ENCODE measurements at places on chromosomes 1 and 21.

- DNase-seq, result no peak
These were observed 97.5 kb downstream of the DMRTB1 start for GRCh38 chr1:53556657-53557227.

DNA sequence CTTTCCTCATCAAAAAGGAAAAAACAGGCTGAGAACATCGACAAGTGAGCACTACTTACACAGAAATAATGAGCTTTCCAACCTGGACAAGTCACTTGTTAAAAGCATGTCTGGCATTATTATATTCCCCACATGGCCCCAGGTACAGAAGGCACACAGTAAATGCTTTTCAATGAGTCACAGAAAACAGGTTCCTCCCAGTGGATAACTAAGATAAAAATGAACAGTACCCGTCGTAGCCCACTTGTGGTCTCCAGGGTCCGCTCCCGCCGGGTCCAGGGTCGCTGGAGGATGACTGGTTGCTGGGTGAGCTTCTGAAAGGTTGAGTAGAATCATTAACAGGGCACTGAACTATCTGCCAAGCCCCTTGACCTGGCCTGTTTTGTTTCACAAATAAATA, 186.6 kb downstream of the SIPA1L2 start:
- DNase-seq, result no peak

DNA sequence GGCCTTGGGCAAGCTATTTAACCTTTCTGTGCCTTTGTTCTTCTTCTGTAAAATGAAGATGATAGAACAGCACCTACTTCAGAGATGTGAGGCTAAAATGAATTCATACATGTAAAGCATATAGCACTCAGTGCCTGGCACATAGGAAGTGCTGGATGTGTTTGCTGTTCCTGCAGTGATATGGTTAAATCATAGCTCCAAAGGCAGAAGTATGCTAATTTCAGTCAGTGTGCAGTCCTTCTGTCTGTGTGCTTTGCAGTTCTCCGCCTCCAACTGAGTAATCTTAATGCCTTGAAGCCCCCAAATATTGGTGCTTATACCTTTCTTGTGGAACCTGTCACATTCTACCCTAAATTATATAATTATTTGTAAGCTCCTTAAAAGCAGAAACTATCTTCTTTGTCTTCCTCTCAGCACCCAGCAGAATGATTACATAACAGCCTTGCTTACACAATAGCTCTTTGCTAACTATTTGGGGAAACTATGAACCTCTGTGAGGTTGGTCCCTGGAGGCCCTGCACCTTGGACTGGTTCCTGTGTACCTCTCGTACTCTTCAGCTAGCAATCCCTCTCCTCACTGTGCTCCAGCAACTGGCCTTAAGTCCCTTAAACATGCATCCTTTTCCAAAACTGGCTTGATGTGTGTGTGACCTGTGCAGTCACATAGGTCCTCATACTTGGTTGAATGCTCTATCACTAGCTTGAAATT, 57.0 kb upstream of the CACYBP start:
- DNase-seq, result no peak

- no peak for DNase-seq
These were observed 98.5 kb downstream of the ATF6 start for GRCh38 chr1:161864577-161864976.

DNA sequence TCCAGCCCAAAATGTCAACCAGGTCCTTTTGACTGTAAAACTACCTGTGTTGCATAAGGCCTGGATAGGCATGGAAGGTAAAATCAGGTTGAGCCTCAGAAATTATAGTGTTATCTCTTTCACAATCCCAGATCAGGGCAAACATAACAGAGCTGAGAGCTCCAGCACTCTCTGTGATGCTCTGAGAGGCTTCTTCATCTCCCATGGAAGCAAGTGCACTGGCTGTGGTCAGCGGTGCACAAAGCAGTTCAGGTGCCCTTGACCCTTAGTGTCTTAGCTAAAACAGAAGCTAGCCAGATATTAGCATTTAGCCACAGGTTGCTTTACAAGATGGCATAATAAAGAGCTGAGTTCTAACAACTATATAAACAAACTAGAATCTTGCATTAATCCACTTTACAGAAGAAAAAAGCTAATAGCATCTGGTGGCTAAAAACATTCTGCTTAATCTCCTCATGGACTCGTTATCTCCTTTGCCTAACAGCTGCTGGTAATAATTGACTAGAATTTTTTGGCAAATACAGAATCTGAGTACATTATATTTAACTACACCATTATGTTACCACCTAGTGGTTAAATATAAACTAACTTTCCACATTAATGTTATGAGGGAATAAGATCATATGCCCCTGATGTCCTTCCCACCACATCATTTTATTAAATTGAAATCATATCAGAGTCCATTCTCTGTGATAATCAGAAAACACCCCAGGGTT, 25.6 kb upstream of the POGK start:
- DNase-seq, result no peak

DNA sequence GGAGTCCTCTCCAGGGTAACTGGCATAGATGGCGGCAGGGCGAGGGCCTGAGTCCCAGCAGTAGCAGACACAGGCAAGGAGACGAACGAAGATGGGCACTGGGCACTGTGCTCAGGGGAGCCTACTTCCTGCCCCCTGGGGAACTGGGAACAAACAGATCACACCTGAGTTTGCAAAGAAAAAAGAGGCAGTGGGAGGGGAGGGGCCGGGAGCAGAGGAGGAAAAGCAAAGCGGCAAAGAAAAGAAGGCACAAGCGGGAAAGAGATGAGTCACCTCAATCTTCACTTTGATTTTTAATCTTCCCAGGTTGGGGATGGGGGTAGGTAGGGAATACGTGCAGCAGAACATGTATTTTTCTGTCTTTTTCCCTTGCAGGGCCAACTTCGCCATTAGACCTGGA, 44.0 kb downstream of the ZSCAN20 start:
- no peak for DNase-seq

DNA sequence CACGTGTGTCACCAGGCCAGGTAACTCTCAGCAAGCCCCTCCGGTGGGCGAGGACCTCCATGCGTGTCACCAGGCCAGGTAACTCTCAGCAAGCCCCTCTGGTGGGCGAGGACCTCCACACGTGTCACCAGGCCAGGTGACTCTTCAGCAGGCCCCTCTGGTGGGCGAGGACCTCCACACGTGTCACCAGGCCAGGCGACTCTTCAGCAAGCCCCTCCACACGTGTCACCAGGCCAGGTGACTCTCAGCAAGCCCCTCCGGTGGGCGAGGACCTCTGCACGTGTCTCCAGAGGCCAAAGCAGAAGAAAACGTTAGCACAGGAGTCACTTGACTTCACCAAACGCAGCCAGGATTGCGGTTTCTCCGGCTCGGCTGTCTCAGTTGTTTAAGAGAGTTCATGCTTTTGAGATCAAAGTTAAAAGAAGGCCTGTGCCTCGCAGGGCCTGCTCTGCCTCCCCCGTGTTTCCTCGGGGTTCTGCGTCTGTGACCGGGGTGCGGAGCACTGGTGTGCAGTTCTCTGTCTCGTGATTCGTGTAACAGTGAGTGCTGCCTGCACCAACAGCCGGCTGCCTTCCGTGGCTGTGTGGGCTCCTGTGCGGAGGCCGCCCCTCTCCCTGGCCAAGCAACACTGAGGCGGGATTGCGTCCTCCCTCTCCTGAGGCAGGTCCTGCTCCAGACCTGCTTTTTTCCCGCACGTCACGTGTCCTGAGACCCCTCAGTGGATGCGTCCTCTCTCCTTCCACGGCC, 56.6 kb downstream of the PRKCZ start:
- DNase-seq, result no peak

GRCh38 chr1:244326757-244327156, 125.0 kb downstream of the ADSS2 start:
- DNase-seq, result no peak

- DNase-seq, result no peak
These were observed at the start of gene CYP4A22 for GRCh38 chr1:47137198-47137597. Gene CYP4A22, plus strand, starts transcription at chr1:47137441. Its CDS starts 45 bp downstream, at chr1:47137486.

DNA sequence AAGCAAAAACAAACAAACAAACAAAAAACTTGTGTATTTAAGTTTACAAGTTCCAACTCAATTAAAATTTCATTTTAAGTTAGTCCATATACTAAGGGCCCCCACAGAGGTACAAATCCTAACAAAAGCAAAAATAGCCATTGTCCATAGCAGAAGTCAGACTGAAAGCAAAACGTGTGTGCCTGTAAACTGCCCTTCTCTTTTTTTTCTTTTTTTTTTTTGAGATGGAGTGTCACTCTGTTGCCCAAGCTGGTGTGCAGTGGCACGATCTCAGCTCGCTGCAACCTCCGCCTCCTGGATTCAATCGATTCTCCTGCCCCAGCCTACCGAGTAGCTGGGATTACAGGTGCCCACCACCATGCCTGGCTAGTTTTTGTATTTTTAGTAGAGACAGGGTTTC, 11.6 kb upstream of the IFNGR2 start:
- no peak for DNase-seq

DNA sequence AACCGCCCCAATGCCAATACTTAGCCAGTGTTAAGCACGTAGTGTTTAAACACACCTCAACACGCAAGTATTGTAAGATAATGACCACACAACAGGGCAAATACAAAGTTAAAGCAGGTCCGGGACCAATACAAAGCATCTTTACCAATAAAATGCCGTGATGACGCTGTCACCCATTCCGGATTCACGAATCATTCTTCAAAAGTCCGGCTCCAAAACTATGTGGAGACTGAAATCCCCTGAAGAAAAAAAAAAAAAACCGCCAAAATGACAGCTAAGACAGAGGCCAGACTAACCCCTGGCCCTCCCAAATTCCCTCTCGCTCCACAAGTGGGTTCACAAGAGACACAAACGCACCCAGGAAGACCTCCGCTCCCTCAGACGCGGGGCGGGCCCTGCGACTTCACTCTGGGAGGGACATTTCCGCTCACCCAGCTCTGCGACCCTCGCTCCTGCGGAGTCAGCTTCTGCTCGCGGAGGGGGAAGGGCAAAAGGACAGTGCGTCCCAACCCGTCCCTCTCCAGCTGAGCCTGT, 625 bp upstream of the DARS2 start:
- DNase-seq, result no peak
